ENCODE measurements at places on chromosomes 2 and 18.

GRCh38 chr2:124986136-124986535 lies 961.0 kb downstream of the CNTNAP5 start:
- DNase-seq, result no peak

DNA sequence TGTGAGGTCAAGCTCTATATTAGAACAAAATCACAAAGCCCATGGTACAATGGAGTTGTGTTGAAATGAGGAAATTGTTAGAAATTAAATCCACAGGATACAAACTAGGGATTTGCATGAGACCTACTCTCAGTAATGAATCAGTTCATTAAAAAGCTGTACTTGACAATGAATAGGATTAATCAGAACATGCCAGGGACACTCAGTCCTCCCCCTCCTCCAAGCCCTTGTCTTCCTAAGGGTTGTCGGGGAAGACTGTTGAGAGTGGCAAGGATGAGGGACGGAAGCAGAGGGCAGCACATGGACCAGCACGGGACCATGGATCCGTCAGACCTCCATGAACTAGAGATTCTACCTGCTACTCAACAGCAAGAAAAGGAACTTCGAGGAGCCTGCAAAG lies 39.8 kb downstream of the SPRED2 start:
- no peak for DNase-seq

DNA sequence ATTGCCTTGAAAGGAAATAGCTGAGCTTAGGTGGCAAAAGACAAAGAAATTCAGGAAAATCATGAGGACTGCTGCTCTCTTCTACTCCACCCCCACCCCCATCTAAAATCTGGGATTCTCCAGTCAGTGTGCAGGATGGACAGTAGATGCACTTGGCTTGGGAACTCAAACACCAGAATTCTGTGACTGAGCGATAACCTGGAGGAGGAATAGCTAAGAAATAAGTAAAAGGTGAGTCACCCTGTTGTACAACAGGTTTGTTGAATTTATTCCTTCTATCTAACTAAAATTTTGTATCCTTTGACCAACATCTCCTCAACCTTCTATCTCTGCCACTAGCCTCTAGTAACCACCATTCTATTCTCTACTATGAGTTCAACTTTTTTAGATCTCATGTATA lies 1029.9 kb upstream of the ACVR2A start:
- no peak for DNase-seq

DNA sequence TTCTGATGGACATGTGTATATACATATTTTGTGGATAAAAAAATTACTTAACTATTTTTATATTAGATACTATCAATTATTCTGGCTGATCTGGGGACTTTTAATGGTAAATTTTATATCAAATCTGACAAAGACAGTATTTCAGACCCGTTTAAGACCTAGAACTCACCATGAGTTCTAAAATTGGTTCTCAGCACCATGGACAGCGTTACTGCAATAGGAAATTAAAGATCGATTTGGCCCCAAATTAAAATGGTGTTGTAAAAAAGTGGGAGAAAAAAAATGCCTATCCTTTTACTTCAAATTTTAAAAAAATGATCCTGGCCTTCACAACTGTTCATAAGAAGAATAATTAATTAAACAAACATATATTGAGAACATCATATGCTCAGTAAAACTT lies 919 bp upstream of the SCN2A start:
- no peak for DNase-seq

- no peak for DNase-seq
Measured at GRCh38 chr2:67321588-67321903, 75.6 kb upstream of the ETAA1 start.

DNA sequence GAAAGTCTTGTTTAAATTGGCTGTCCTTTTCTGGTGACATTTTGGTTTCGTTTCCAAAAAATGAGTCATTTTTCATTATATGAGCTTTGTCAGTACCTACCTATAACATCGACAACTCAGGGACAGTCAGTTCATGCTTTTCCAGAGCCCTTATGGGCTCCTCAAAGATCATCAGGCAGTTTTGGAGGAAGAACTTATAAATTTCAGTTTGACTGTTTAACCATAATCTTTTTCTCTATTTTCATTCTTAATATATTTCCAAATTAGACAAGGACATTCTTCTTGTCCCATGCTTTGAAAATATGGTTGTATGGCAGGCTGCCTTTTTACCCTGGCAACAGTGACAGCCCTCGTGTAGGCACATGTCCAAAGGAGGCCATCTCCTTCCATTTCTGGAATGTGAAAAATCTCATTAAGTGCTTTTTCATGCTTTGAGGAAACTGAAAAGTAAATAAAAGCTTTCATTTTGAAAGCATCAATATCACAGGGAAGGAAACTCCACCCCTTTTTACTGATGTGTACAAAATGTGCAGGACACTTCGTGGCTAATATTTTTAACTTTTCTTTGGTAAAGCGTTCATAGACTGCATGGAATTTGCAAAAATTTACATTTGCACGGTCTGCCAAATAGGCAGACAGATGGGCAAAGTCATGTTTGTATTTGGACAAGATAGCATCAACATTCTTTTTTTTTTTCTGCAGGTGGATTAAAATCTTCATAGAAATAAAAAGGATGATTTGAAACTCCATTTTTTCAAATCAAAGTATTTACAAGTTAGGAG lies 7.2 kb upstream of the PROC start:
- DNase-seq, result no peak

GRCh38 chr18:25453556-25454269 lies 101.7 kb upstream of the ZNF521 start:
- no peak for DNase-seq

DNA sequence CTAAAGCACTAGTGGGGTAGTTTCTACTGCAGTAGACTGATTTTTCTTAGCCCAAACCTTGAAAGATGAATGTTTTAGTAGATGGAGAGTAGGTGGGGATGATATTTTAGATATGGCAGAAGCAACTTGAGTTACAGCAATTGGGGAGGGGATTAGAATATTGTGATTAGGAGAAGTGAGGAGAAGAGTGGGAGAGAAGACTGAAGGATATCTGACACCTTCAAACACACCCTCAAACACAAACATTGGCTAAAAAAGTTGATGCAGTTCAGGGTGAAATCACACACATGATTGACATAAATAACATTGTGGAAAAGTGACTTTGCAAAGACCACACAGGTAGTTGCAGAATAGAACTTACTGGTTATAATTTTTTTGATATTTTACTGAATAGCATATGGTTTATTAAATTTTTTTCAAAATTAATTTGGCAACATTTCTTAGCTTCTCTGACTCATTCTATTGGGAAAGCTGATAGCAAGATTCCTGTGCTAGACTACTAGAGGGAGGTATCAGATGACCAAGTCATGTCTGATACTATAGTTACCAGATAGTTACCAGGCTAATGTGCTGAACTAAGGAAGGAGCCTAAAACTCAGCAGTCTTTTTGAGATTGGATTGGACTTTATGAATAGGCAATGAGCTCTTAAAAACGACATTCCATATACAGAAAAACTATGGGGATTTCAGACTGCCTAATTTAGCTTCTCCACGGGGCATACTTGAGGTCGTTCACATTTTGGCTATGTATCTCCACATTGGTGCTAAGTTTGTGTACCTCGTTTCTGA lies 73.0 kb downstream of the ACTR3 start:
- no peak for DNase-seq

DNA sequence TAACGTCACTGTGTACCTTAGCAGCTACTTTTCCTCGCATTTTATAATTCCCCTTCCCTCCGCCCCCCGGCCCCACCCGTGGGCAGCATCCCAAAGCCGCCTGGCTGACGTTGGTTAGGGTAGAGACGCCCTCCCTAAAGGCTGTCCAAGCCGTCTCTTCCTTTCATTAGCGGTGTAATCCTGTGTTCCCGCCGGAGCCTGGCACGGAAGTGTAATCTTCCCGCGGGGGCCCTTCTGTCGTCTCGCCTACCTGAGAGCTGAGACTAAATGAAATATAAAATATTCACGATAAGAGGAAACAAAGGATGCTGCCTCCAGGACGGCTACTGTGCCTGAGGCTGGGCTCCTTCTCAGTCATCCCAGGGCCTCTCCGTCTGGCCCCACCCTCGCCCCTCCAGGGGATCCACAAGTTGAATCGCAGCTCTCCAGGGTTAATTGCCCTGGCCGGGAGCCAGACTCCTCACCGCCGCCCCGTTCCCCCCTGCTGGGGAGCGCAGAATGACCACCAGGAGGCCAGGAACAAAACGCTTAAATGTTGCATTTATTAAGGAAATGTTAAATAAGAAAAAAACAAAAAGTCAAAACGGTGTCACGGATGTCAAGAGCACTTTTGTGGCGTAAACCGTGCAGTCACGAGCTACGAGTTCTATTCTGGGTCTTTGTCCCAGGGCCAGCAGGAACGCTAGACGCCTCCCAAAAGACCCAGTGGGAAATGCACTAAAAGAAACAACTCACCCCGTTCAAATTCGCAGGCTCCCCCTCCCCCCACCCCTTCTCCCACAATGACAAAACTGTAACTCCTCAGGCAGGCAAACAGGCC lies 1.5 kb downstream of the RPRM start:
- DNase-seq, result no peak
